Daoy (cell line): ENCODE measurements at places on chromosomes 6 and 20. TPM values are rescaled to one million over a fixed set of nuclear protein-coding genes. Genes with fewer than 3 reads are reported as not detected.

CAGE1 gene
- 0.11 and 0.36 TPM in 2 replicates for total RNA-seq

AKAP12 gene
- total RNA-seq, result 380 and 396 TPM in 2 replicates

NEURL2 gene
- total RNA-seq, result 0.42 and 2.3 TPM in 2 replicates

DNA sequence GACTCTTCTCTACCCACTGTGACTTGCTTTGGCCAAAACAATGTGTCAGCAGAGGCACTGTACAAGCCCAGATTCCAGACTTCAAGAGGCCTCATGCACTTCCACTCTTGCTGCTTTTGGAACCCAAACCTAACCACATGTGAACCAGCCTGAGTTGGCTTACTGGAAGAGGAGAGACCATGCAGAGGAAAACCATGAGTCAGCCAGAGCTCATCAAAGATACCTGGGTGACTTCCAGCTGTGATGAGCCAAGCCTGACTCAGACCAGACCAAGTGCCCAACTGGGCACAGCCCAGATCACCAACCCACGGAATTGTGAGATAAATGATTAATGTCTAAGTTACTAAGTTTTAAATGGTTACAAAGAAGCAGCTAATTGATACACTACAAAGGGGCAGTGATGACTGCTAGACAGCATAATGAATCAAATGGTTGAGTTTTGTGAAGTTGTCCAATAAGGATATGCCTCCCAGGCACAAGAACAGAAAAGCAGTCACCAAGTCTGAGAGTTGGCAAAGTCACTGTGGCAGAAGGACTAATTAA, 16.2 kb upstream of the BEND6 start:
- DNase-seq, result peak; percentile 99

- DNase-seq, result peak; percentile 77
Observed at GRCh38 chr6:144305985-144306384, 20.9 kb downstream of the UTRN start.

- no peak for DNase-seq
Observed at GRCh38 chr20:48826069-48826468, 1.7 kb downstream of the PREX1 start.

DNA sequence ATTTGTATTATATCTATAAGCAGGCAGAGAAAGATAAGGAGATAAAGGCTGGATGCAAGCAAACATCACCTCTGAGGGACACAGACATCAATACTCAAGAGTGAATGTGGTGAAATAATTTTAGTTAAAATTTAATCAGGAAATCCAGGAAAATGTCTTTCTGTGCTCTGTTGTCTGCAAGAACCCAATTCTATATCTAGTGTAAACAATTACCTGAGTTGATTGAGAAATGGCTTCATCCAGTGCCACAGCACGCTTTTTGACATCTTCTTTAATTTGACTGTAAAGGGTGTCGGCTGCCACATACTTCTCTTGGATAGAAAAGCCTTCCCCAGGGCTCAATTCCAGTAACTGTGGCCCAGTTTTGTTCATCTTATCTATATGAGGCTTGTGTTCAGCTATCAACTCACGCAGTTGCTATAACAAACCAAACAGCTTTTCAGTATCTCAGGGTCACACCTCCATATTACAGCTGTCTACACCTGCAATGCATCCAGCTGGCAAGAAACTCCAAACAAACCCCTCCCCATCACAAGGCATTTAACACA, 131.6 kb downstream of the DST start:
- no peak for DNase-seq
